ENCODE measurements at places on chromosomes 11 and 22.
A peak's percentile ranks its signal among the peaks of the same experiment; 100 is the strongest.

GRCh38 chr11:1513326-1514296, 27.0 kb upstream of the MOB2 start:
- DNase-seq: no peak

DNA sequence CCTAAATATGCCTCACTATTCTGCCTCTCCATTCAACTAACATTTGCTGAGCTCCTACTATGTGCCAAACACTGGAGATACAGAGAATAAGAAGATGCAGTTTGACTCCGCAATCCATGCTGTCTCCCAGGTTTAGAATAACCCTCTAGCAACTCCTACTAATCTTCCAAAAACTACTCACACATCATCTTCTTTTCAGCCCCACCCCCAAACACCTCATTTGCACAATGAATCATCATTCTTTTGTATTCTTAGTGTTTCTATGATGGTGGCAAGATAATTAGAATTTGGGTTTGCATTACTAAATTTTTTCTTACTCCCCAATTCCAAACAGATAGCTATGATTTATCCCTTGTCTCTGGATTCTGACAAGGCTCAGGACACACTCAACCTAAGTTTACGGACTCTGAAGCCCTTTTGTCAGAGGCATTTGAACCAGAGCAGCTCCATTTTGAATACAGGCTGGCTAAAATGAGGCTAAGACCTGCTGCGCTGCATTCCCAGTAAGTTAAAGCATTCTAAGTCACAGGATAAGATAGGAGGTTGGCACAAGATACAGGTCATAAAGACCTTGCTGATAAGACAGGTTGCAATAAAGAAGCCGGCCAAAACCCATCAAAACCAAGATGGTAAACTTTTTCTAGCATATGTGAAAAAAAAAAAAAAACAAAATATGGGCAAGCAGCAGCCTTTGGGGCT, 1038.9 kb downstream of the DLG2 start:
- no peak for DNase-seq

GRCh38 chr11:90589735-90590134, 366.9 kb upstream of the CHORDC1 start:
- no peak for DNase-seq

DNA sequence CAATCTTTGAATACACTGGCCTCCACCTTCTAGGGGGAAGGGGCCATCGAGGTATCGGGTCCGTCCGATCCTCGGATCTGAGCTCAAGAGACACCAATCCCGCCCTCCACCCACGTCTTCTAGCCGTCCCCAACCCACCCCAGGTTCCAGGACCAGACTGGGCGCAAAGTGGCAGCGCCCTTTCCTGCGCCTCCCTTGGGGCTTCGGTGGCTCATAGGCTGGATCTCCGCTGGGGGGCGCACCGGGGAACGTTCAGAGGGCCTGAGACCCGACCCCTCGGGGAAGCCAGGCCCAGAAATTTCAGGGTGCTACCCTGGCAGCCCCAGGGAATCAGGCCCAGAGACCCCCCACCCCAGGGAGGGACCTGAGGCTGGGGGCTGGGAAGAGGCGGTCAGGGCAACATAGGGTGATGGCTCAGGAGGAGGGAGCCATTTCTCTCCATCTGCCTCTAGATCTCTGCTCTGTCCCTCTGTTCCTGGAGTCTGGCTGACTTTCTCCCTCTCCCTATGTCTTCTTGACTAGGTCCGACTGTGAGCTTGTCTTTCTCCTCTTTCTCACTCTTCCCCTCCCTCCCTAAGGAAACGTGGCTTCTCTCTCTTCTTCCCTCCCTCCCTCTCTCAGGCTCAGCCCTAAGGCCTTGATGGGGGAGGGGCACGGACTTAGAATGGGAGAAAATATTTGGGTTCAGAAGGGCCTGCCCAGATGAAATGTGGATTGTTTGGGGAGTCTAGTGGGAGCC, 1.1 kb downstream of the CREB3L1 start:
- DNase-seq: peak; percentile 20

GRCh38 chr22:45516923-45517675, 14.4 kb downstream of the FBLN1 start:
- no peak for DNase-seq

GRCh38 chr22:38034278-38034882, 22.8 kb upstream of the PICK1 start:
- no peak for DNase-seq

GRCh38 chr11:123065621-123066020, 3.7 kb upstream of the HSPA8 start:
- no peak for DNase-seq

GRCh38 chr11:117833401-117833891, 8.9 kb upstream of the FXYD2 start:
- no peak for DNase-seq

- no peak for DNase-seq
These were observed 33.7 kb downstream of the MRGPRX2 start for GRCh38 chr11:19026862-19027261.

- no peak for DNase-seq
These were observed 29.0 kb downstream of the SPATA19 start for GRCh38 chr11:133816146-133816870.

DNA sequence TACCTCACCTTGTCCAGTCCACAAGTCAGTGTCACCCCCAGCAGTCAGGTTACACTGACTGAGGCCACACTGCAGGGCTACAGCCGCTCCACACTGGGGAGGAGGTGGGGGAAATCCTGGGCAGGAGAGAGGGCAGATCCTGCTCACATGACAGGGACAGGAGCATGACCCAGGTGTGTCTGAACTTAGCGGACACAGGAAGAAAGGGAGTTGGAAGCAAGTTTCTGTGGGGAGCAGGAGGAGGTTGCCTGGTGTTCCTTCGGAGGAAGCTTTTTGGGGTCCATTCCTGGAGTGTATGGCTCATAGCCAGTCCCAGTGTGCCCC, 5.9 kb downstream of the MMP11 start:
- DNase-seq: no peak

DNA sequence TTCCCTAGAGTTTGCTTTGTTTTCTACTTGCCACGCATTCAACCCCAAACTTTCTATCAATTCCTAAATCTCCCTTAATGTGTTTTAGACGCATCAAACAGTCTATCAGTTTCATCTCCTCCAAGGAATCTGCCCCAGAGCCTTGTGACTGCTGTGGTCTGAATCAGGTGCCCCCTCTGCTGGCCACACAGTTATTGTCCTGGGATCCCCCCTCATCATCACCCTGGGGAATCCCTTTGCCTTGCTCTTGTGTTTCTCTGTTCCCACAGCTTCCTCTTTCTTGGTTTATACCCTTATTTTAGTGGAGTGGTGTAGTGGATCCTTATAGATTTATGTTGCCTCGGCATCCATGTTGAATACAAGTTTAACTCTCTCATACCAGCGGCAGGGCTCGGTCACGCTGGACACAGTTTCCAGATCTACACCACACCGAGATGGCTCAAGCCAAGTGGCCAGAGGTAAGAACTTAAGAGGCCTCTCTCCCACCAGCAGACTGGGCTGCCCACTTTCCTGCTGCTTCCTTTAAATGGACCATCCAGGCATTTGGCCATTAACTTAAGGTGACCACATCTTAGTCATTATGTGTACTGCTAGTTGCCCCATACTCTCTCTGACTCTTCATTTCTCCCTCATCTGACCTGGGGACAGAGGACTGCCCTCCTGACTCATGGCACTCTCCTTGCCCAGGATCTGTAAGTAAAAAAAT, 8.2 kb downstream of the UPB1 start:
- peak; percentile 20 for DNase-seq

DNA sequence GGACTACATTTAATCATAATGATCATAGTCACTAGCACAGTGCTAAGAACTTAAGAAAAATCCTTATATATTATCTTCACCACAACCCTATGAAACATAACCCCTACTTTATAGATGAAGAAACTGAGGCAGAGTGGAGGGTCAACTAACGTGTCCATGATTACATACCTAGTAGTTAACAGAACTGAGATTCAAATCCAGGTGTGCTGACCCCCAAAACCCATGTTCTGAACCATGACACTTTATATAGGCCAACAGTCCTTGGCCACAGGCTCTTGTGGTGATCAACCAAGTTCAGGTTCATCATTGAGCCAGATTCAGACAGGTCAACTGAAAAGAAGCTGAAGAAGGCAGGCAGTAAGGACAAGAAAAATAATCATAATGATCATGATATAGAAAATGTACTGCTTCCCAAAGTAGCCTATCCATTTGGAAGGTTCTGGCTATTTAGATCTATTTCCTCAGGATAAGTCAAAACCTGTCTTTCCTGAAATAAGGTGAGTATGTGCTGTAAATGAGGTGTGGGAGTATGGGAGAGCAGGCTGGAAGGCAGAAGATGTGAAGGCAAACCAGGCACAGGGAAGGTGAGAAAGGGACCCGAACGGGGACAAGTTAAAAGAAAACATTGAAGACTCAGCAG, 39.7 kb downstream of the MAPK1 start:
- DNase-seq: no peak

GRCh38 chr22:22086501-22087158, 104.0 kb upstream of the TOP3B start:
- no peak for DNase-seq

DNA sequence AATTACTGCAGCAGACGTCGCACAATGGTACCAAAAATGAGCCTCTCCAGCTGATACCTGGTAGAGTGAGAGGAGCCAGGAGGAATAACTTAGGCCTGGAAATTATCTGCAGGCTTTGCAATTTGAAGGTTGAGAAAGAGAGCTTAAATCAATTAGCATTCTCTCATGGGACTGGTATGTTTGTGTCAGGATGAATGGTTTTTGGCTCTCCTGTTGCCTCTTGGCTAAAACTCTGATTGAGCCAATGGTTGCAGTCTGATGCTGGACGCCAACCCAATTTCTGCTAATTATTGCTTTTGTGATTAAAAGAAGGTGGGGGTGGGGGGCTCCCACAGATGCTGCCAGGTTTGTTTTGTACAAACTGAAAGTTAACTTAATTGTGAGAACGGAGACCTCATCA, 12.5 kb upstream of the NELL1 start:
- no peak for DNase-seq

DNA sequence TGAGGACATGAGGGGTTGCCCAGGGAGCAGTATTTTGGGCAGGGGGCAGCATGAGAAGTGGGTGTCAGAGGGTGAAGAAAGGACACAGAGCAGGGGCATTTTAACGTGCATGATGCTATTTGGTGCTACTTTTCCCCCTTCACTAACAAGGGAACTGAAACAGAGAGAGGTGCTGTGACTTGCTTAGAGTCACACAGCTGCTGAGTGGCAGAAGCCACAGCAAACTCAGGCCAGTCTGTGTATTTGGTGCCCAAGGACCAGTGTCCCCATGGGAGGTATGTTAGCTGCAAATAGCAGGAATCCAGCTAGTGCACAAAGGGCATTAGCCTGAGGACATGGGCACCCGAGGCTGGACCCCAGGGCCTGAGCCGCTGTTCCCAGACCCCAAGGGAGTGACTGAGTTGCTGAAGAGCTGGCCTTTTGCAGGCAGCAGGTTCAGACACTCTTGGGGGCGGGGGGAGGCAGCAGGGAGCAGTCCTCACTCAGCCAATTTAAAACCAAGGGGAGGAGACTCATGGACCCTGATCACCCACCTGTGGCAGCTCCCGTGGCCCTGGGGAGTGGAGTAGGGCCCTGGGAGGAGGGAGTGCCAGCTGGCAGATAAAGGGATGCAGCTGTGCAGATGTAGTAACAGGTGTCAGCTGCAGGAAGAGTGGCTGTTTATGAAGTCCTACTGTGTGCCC, 14.6 kb downstream of the PARVG start:
- DNase-seq: no peak

DNA sequence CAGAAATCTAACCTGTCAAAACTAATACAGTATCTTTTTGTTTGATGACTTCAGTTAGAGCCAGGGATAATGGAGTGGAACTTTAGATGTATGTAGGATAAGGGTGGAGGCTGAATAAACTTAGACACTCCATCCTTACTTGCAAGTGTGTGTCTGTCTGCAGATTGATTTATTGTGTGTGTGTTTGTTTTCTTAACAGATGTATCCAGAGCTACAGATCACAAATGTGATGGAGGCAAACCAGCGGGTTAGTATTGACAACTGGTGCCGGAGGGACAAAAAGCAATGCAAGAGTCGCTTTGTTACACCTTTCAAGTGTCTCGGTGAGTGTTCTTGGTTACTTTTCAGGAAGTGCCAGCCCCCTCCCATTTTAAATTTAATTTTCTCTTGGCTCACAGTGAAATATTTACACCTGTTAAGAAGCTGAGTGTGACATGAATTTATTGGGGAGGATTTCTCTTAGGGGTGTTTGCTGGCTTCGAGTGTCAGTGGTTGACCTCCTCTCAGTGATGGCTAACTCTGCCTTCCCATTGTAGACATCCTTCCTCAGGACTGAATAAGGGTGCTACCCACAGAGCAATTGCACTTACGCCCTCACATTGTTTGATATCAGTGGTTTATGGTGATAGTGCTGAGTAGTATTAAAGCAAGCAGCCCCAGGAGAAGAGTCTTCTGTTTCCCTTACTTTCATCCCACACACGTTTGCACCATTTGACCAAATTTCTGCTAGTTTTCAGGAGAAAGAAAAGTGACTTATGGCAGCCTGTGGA, 40.8 kb downstream of the APLP2 start:
- DNase-seq: no peak

GRCh38 chr22:27856386-27856785, 54.8 kb upstream of the MN1 start:
- DNase-seq: no peak

- no peak for DNase-seq
These were observed 56.9 kb upstream of the WNT11 start for GRCh38 chr11:76263166-76263565.

DNA sequence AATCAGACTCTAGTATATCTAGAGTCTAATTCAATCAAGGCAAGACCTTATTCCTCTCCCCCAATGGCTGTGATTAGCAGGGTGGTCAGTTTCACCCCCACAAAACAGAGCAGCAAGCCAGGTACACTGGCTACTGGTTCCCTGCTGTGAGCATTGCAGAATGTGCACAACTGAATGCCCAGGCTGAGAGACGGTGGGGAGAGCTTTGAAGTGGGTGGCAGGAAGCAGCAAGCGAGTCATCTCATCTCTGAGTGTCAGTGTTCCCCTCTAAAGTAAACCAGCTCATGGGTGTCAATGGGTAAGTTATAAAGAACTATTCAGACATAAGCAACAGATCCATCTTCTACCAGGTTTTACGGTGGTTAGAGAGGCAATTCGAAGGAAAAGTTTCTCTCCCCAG, 37.6 kb downstream of the GAB4 start:
- DNase-seq: no peak

DNA sequence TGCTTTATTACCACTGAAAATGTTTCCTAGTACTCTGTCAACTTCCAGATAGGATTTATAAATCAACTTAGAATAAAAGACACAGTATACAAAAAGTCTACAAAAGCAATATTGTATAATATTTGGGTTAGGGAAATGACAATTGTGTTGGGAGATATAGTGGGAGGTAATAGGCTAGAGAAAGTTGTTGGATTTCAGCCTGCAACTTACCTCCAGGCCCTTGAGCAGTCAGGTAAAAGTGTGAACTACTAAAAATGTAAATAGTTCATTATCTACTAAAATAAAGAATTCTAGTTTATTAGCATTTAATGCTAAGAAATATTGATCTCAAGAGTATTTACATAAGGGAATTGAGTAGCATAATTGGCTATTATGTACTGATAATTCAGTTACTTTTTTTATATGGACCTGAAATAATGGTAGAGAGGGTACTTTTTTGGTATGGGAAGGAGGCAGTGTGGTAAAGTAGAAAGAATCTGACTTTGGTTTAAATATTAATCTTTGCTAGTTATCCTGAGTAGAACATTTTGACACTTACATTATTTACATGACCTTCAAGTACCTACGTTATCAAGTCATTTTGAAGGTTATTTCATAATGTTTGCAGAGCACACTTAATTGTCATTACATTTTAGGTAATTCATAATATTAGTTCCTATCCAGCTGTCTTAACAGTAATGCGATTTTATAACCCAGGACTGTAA, 55.0 kb downstream of the DYNC2H1 start:
- no peak for DNase-seq
